ENCODE measurements at places on chromosomes 3 and 15.

DNA sequence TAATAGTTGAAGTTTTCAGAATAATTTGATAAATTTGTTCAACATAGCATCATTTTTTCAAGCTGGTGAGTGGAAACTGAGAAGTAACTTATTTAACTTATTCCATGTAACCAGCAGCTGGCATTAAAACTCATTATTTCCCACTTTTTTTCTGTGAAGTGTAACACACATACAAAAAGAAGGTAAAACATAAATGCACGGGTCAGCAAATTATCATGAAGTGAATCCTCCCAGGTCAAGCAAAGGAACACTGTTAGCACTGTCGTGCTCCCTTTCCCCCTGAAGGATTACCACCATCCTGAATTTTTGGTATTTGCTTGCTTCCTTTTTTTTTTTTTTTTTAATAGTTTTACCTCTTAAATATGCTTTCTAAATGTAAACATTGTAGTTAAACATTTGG lies 77.6 kb upstream of the LRRFIP2 start:
- DNase-seq, result no peak

GRCh38 chr15:78850941-78851755 lies 21.5 kb upstream of the MORF4L1 start:
- no peak for DNase-seq

GRCh38 chr3:54861248-54862067 lies 66.4 kb downstream of the LRTM1 start:
- no peak for DNase-seq

GRCh38 chr3:194870394-194871110 lies 184.9 kb downstream of the FAM43A start:
- no peak for DNase-seq

DNA sequence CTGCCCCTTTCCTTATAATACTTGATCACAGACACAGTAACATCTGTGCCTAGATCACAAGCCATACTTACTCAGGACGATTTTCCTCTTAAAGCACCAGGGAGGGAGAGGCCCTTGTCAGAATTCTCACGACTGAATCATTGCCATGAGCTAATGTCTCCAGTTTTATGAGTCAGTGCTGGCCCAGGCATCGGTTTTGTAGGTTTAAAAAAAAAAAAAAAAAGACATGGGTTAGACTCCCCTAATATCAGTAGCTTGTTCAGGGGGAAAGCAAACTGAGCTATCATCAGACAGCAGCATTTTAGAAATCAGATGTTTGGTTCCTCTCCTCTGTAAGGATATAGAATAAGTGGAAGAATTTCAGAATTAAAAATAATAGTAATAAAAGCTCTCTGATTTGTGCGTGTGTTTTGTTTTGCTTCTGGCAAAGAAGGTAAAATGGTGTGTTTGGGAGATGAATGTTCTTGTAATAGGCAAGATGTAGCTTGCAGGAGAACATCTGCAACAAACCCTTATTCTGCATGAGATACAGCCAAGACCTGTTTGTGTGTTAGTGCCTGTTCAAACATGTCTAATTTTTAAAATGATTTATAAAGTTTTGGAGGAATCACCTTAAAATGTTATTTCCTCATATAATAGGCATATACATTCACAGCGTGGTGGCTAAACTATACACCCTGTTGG lies 193.6 kb downstream of the TP63 start:
- DNase-seq, result no peak

GRCh38 chr3:149977386-149977785 lies 6.7 kb upstream of the PFN2 start:
- no peak for DNase-seq

GRCh38 chr3:30664884-30665283 lies 58.5 kb downstream of the TGFBR2 start:
- peak; percentile 56 for DNase-seq

DNA sequence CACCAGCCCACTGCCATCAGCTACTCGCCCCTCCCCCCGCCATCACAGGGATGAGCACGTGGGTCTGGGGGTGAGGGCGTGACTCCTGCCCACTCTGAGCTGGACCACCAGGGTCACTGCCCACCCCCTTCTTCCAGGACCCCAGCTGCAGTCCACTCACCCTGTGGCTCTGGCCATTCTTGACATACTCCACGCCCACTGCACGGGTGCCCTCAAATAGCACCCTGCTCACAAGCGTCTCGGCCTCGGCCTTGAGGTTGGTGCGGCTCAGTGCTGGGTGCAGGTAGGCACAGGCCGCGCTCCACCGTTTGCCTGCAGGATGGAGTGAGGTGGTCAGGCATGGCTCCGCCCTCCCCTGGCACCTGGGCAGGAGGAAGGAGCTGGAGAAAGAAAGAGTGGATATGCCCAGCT lies 23.9 kb downstream of the CHDH start:
- DNase-seq, result no peak

GRCh38 chr3:118075873-118076272 lies 958.8 kb downstream of the IGSF11 start:
- DNase-seq, result no peak

All from CD8-positive, alpha-beta memory T cell (primary cell).